NB4 (cell line): ENCODE measurements at places on chromosomes 1 and 21.

- peak; percentile 51 for DNase-seq
Observed at GRCh38 chr1:175842550-175842949, 99.2 kb upstream of the TNR start.

- DNase-seq: no peak
Observed at GRCh38 chr1:62271134-62271533, 48.1 kb downstream of the KANK4 start.

DNA sequence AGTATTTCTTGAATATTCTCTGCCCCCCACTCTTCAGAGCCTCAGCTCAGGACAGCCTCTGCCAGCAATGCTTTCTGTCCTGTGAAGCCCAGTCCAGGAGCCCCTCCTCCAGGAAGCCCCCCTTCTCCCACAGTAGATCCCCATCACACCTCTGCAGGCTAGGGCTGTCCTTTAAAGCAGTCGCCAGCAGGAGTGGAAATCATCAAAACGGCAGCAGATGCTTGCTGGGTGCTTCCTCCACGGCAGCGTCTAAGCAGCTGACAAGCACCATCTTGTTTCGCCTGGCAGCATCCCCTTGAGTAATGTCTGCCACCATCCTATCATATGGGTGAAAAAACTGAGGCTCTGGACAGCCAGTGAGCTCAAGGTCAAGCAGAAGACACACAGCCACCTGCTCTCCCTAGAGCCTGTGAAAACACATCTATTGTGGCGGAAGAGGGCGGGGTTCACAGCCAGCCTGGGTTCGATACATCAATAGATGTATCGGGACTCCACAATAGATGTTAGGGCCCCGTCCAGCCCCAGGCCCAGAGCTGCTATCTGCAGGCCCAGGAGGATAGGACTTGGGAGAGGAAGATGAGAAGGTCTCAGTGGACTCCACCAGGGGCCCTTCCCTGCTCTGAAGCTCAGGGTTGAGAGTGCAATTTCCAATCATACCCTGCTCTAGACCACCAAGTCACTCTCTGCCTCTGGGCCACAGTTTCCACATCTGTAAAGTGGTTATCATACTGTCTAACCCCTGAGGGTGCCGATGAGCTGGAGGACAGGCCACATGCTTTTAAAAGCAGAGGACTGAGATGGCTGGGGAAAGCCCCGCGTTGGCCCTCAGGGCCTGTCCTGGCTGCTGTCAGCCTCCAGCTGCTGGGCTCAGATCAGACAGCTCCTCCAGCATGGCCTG lies 17.5 kb downstream of the RUNX3 start:
- DNase-seq: no peak

GRCh38 chr1:62307895-62308492 lies 11.2 kb downstream of the KANK4 start:
- DNase-seq: no peak

GRCh38 chr1:55420026-55420425 lies 204.9 kb upstream of the USP24 start:
- no peak for DNase-seq

- DNase-seq: no peak
Observed at GRCh38 chr21:37337831-37338230, 28.7 kb upstream of the DYRK1A start.

GRCh38 chr1:112614460-112615065 lies 4.4 kb downstream of the ST7L start:
- DNase-seq: peak; percentile 66

- DNase-seq: no peak
Observed at GRCh38 chr1:185906186-185906585, 172.0 kb downstream of the HMCN1 start.

DNA sequence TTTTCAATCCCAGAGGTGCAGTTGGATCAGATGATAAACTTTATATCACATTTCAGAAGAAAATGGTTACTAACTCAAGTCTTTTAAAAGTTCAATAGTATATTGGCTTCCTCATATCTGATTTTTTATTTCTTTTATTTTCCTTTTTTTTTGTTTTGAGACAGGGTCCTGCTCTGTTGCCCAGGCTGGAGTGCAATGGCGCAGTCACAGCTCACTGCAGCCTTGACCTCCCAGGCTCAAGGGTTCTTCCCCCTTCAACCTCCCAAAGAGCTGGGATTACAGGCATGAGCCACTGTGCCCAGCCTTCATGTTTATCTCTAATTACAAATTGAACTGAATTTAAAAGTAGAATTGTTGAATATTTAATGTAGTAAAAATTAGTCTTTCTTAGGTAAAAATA lies 13.9 kb downstream of the FLVCR1 start:
- DNase-seq: no peak

DNA sequence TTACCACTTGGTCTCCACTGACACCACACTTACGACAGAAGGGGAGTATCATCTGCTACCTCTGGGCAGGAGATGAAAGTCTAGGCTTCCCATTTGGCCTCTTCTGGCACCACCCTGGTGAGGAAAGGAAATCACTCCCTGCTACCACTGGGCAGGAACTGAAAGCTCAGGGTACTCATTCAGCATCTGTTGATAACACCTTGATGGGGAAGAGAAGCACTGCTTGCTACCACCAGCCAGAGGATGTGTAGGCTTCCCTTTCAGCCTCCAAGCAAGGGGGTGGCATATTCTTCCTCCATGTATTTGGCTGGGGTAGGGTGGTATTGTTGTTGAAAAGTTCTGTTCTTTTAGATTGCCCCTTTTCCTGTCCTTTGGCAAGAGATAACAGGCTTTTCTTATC lies 115.0 kb downstream of the ACBD6 start:
- DNase-seq: no peak

DNA sequence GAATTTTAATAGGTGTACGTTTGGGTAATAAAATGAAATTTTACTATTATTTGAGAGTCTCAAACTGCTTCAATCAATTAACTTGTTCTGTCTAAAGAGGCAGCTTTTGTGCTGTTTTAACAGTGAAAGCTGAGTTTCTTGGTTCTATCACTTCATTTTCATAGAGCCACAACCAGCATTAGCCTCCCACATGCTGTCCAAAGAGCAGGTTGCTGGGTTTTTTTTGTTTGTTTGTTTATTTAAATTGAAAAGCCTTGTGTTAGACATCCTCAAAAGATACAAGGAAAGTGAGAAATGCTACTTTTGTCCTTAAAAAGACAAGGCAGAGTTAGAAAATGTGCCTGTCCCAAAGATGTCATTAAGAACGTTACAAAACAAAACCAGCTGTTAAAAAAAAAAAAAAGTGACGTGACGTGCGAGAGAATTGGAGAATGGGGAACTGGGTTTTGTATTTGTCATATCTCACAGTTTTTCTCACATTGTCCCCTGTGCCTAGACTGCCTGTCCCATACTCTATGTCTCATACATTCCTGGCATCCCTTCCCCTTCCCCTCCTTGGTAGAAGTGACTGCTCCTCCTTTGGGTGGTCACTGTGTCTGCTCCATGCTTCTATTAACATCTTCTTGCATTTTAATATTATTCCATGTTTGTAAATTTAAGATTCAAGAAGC lies 63.1 kb upstream of the CD34 start:
- DNase-seq: peak; percentile 13

DNA sequence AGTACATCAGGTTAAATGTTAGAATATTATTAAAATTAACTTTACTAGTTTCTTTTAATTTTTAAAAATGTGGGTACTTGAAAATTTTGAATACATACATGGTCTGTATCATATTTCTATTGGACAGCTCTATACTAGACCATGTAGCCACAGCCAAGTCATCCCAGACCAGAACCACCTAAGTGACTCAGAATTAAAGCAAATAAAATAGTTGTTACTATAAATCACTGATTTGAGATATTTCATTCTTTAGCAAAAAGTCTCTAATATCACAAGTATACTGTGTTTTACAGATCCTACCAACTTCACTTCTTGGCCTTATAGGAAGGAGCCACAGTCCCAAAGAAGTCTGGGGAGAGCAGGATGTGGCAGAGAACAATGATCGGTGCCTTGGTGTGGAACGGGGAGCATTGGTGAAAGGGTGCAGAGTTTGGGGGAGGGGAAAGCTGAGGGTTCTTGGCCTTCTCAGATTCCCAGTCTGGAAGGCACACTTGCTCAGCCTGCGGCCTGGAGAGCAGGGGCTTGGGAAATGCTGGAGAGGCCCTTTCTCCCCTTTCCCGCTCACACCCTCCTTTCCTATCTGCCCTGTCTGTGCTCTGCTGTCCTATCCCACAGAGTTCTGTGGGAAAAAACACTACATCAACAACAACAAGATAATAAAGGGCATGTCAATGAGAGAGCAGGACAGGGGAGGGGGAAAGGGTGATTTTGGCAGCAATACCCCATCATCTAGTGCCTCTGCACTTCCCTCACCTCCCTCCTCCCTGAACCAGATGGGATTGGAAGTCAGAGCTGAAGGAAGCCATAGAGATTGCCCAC lies 122.1 kb downstream of the NGF start:
- DNase-seq: no peak

DNA sequence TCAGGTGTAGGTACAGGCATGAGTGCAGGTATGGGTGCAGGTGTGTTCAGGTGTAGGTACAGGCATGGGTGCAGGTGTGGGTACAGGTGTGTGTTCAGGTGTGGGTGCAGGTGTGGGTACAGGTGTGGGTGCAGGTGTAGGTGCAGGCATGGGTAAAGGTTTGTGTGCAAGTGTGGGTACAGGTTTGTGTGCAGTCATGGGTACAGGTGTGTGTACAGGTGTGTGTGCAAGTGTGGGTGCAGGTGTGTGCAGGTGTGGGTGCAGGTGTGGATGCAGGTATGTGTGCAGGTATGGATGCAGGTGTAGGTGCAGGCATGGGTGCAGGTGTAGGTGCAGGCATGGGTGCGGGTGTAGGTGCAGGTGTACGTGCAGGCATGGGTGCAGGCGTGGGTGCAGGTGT lies 79.4 kb upstream of the ACTL8 start:
- no peak for DNase-seq

GRCh38 chr1:172630868-172631267 lies 28.0 kb upstream of the FASLG start:
- DNase-seq: peak; percentile 70

- DNase-seq: peak; percentile 52
Observed at GRCh38 chr1:172719694-172720138, 60.8 kb downstream of the FASLG start.

GRCh38 chr1:230188826-230189225 lies 121.8 kb downstream of the GALNT2 start:
- no peak for DNase-seq

DNA sequence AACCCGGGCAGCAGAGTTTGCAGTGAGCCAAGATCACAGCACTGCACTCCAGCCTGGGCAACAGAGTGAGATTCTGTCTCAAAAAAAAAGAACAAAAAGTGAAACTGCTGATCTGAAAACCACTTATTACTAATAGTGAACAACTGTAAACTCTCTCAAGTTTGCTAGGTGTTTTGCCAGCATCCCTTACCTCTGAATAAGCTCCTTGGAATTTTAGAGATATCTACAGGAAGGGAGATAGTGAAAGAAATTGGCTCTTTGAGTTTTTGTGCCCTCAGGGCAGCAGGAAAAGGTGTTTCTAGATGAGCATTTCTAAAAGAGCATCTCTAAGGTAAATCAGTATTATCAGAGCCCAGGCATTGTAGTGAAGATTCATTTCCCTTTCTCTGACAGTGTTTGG lies 27.1 kb downstream of the PARK7 start:
- no peak for DNase-seq

- no peak for DNase-seq
Observed at GRCh38 chr21:28212061-28212460, 780.6 kb downstream of the LTN1 start.

GRCh38 chr1:246705368-246705767 lies 18.8 kb upstream of the SCCPDH start:
- no peak for DNase-seq

- DNase-seq: no peak
Observed at GRCh38 chr1:20410503-20410902, 75.5 kb downstream of the CAMK2N1 start.

GRCh38 chr1:177629526-177629925 lies 340.3 kb downstream of the SEC16B start:
- DNase-seq: no peak

GRCh38 chr1:195939844-195940243 lies 668.4 kb downstream of the KCNT2 start:
- DNase-seq: no peak

GRCh38 chr1:161198897-161199431 lies at the start of gene ADAMTS4:
ADAMTS4 (minus strand) TSS chr1:161199054; CDS start chr1:161198627, 427 bp downstream.
- no peak for DNase-seq

DNA sequence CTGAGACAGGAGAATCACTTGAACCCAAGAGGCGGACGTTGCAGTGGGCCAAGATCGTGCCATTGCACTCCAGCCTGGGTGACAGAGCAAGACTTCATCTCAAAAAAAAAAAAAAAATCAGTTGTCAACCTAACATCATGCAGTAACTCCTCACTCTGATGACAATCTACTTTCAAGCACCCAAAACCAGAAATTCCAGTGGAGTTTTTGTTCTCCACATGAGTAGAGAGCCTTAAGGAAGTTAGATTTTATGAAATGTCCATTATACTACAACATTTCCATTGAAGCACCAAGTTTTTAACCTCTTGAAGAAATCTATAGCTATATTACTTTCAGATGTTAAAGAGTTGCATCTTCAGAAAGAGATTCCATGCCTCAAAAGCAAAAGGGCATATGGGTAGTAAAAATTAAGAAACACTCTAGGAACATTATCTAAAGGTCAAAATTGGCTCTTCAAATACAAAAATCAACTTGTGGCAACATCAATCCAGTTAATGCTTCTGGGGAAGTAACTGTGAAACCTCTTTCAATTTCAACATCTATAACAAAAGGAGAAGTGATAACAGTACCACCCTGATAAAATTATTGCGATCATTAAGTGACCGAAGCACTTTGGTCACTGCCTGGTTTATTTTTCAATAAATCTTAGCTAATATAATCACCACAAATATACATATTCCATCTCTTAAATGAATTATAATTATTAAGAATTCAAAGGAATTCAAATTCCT lies 7.7 kb downstream of the LPGAT1 start:
- peak; percentile 33 for DNase-seq

GRCh38 chr1:42340901-42341300 lies 5.9 kb upstream of the FOXJ3 start:
- DNase-seq: no peak

DNA sequence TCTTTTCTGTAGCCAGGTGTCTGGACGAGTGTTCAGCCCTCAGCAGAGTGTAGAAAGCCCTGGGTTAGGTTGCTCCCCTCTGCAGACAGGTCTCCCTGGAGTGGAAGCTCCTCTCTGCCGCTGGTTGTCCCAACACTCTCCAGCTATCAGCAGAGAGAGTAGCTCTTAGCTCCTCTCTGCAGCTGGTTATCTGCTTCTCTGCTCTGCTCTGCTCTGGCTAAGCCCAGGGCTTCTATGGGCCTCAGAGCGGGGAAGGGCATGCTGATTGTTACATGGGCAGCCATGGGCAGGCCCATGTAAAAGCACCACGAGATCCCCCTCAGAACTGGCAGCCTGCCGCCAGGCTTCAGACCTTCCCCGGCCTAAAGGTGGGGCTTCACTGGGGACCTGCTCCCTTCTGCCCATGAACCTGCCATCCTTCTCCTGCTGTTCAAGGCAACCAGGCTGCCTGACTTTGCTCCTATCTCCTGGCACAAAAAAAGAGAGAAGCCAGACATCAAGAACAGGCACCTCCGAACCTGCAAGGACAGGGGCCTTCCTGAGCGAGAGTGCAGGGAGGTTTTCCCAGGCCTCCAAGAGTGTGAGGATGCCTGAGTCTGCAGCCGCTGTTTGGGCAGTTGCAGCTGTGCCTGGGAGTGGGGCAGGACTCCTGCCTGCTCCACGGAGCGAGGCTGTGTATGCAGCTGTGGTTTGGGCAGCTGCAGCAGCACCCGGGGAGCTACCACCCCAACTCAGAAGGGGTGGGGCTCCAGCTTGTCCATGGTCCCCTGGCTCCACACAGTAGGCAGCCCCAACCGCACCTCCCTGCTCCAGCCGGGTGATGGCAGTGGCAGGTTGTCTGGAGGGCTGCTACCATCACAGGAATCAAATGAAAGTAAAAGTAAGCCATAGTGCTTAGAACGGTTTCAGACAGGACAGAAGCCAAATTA lies 973.7 kb downstream of the LTN1 start:
- DNase-seq: peak; percentile 1
